ENCODE measurements at places on chromosomes 1 and 21. TPM values are rescaled to one million over a fixed set of nuclear protein-coding genes. Genes with fewer than 3 reads are reported as not detected.

GBP7 gene
- total RNA-seq, result not detected

SLC35E2B gene
- total RNA-seq, result 28.0 TPM

CFAP141 gene
- not detected for total RNA-seq

PRKAA2 gene
- 6.5 TPM for total RNA-seq

LDLRAD2 gene
- total RNA-seq, result not detected

GBP5 gene
- total RNA-seq, result not detected

OPTC gene
- not detected for total RNA-seq

MYCBP gene
- total RNA-seq, result 12.0 TPM

USH2A gene
- not detected for total RNA-seq

GCLM gene
- total RNA-seq, result 9.6 TPM

ICOSLG gene
- 1.6 TPM for total RNA-seq

PKLR gene
- not detected for total RNA-seq

TOR1AIP2 gene
- 64.1 TPM for total RNA-seq

L1TD1 gene
- 0.88 TPM for total RNA-seq

BTBD8 gene
- 3.6 TPM for total RNA-seq

NBPF10 gene
- 1.4 TPM for total RNA-seq

UQCRHL gene
- 1.8 TPM for total RNA-seq

ESPN gene
- total RNA-seq, result 2.7 TPM

ELOVL1 gene
- total RNA-seq, result 99.7 TPM

Measured in kidney epithelial cell (primary cell).